ENCODE measurements at places on chromosomes 12 and 14.

DNA sequence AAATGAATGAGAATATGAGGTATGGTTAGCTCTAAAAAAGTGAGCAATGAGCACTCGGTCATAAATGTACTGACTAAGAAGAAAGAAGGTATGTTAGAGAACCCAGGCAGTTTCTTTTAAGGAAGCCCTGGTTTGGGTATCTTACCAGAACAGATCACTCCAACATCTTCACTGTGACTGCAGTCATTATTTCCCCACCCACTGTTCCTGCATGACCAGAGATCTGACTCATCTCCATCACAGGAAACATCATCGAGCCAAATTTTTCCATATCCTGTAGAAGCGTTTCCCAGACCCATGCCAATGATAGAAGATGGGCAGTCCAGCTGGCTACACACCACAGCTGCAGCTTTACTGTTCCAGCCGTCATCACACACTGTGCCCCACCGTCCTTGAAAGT, 48.0 kb downstream of the CD163L1 start:
- no peak for DNase-seq

GRCh38 chr12:11821386-11822080, 172.1 kb downstream of the ETV6 start:
- DNase-seq = no peak

GRCh38 chr14:64817631-64818030, 62.1 kb downstream of the SPTB start:
- DNase-seq = no peak

DNA sequence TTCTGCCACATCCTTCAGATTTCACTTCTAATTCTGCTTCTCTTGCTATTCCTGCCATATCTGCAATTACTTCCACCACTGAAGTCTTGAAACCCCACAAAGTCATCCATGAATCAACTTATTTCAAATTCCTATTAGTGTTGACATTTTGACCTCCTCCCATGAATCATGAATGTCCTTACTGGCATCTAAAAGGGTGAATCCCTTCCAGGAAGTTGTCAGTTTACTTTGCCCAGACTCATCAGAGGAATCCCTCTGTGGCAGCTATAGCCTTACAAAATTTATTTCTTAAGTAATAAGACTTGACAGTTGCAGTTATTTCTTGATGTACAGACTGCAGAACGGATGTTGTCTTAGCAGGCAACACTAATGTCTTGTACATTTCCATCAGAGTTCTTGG, 162.9 kb downstream of the PCNX1 start:
- DNase-seq = no peak

- DNase-seq = no peak
Observed at GRCh38 chr14:106877517-106877916, 1351.1 kb downstream of the TMEM121 start.

GRCh38 chr12:123934829-123935228, 37.8 kb downstream of the CCDC92 start:
- DNase-seq = no peak

GRCh38 chr12:127025545-127025944, 1241.4 kb upstream of the TMEM132C start:
- no peak for DNase-seq

GRCh38 chr12:54126696-54127537, 61.9 kb downstream of the SMUG1 start:
- peak; percentile 25 for DNase-seq

DNA sequence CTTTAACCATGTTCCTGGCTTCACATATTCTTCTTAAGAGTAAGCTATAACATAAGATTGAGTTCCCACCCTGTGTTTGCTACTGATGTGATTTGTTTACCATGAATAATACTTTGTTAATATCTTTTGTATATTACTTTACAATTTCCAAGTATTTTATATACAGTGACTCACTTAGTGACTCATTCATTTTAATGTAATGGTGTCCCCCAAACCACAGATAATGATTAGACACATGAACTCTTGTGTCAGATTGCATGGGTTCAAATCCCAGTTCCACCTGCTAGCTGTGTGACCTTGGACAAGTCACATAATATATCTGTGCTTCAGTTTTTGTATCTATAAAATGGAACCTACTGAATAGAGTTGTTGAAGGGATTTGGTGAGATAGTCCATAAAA, 76.1 kb downstream of the MYF5 start:
- no peak for DNase-seq

DNA sequence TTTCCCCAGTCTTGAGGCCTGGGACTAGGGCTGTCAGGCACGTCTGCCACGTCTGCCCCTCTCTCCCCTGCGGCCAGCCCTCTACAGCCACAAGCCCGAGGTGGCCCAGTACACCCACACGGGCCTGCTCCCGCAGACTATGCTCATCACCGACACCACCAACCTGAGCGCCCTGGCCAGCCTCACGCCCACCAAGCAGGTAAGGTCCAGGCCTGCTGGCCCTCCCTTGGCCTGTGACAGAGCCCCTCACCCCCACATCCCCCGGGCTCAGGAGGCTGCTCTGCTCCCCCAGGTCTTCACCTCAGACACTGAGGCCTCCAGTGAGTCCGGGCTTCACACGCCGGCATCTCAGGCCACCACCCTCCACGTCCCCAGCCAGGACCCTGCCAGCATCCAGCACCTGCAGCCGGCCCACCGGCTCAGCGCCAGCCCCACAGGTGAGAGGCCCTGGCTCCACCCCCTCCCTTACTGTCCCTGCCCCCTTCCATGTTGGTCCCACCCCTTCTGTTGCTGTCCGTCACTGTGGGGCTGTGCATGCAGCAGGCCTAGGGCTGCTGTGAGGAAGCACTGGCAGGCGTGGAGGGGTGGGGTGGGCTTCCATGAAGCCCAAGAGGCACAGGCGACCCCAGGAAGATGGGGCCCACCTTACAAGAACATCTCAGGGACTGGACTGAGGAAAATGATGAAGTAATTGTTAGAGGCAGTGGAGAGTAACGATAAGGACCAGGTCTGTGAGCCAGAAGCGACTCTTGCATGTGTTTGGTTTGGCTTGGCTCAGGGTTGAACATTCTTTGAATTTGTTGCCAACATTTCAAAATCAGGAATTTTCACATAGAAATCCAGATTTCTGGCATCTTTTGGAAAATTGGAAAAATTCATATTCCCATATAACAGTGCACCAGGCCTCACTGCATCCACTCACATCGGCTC, 16.8 kb downstream of the C12orf43 start:
- DNase-seq = no peak

DNA sequence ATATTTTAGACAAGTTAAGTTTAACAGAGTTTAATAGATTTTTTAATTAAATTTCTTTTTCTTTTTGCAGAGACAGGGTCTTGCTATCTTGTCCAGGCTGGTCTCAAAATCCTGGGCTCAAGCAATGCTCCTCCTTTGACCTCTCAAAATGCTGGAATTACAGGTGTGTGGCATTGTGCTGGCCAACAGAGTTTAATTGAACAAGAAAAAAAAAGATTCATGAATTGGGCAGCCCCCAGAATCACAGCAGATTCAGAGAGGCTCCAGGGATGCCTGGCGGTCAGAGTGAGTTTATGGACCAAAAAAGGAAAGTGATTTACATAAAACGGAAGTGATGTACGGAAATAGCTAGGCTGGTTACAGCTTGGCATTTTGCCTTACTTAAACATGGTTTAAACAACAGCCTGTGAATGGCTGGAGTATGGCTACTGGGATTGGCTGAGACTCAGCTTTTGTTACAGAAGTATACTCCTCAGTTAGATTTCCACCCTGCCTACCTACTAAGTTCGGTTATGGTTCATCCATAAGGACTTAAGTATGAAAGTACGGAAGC, 14.5 kb upstream of the TESPA1 start:
- no peak for DNase-seq
